ENCODE measurements at places on chromosomes 13 and 19.

DNA sequence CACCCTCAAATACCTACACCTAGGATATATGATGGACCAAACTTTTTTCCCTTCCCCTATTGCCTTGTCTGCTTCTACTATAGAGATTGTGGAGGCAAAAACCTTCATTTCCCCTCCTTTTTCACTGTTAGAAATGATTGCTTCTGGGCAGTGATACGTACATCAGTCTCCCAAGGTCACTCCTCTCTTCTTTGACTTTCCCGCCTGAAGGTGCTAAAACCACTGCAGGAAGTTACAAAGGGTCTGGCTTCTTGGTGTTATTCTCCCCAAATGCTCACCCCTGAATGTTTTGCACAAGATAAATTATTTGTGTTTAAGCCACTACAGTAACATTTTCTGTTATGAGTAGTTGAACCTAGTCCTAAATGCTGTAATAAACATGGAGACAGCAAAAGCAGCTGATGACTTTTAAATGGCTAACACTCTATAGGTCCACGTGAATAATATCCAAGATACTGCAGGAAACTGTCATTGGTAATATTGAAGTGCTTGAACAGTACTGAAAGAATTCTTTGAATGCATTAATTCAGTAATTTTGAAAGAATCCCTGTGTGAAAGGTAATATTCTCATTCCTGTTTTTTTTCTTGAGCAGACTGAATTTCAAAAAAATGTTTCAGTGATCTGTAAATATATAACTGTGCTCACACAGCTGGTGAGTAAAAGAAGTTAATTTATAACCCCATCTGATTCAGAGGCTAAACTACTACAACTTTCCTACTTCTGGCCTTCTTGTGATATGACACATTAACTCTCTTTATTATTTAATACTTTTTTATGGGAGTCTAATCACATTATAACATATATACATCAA, 865.1 kb downstream of the EFNB2 start:
- DNase-seq: no peak

GRCh38 chr19:46745030-46745429, 827 bp upstream of the FKRP start:
- no peak for DNase-seq

DNA sequence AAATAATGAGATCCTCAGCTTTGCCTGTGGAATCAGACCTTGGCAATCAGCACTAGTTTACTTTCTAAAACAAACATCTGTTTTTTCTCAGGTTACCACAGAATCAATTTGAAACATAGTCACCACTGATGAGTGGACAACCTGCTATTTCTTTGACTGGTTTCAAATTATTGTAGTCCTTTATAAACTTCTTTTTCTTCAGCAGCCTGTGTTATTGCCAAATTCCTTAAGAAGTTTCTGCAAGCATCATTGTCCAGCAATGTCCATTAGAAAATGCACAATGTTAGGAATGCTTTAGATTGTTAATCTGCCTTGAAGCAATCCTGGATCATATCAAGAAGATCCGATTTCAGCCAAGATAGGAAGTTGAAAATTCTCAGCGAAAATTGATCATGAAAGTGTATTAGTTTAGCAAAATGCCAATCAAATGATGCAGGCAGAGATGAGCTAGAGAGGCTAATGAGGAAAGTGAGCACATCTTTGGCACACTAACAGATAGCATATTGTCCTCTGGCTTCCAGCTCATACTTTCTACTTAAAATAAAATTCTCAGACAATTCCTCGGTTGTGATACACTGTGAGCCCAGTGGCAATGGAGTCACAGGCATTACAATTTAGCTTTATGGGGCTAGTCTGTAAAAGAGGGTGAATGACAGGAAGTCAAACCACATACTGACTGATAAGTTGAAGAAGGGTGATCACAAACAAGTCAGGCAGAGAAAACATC, 270.6 kb downstream of the SLITRK6 start:
- no peak for DNase-seq

DNA sequence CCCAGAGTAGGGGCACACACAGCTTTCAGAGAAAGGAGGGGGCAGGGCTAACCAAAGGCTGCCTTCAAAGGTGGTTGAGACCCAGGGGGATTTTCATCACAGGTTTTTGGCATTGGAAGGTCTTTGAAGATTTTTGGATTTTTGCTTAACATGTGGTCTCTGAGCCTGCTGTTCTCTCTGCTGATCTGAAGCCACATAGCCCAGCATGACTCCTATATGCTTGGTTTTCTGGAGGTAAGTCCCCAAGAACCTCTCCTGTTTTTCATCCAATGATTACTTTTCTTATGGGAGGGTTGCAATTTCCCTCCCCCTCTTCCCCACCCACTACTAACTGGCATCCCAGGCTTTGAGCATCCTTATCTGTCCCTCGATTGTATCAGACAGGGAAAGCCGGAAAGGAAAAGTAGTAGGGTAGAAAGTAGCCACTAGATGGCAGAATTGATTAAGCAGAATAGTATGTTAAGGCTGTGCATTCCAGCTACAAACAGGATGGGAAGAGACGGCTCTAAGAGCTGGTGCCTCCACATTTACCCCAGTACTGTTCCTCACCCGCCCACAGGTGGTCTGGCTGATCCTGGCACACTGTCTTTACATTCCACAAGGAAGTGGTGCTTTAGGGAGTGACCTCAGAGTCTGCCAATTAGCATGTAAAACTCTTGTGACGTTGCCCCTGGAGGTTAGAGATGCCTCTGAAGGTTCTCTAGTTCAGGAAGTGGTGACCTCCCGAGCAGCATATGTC, 218.9 kb upstream of the EDNRB start:
- no peak for DNase-seq

DNA sequence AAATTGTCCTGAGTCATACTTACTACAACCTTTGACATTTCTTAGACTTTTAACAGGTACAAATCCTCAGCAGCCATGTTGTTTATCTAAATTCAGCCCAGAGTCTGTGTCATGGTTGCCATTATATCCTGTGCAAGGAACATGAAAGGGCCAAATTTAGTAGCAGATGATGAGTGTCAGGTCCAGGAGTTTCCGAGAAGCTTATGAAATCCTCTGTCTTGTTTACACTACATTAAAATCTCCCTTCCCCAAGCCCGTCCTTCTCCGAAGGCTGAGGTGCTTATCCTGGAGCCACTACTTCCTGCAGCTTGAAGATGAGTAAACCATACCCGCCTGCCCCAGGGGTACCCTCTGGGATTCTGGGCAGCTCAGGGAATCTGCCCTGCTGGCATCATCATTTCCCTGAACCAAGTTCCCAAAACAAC, 102.6 kb upstream of the SERP2 start:
- DNase-seq: no peak

DNA sequence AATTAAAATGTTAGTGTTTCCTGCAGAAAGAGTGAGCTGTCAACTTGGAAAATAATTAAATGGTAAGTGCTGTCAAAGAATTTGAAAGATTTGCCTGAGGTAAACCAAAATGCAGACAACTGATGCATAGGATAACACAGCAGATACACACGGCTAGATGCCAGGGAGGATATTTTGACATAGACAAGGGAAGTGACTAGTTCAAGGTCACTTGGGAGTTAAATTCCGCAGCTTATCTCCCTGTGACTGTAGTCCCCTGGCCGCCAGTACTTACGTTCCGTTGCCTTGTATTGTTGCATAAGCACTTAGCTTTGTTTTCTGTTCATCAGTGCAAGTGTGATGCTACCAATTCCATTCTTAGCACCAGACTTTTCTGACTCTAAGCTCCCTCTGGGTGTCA, 247.3 kb upstream of the MAB21L1 start:
- DNase-seq: no peak

GRCh38 chr19:4971424-4971793, 2.5 kb downstream of the KDM4B start:
- no peak for DNase-seq

DNA sequence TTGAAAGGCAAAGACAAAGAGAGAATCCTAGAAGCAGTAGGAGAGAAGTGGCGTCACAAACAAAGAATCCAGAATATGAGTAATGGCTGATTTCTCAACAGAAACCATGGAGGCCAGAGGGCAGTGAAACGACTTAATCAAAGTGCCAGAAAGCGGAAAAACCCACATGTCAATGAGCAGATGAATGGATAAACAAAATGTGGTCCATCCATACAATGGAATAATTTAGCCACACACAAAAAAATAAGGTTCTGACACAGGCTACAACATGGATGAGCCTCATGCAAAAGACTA, 52.2 kb upstream of the RANBP3 start:
- DNase-seq: no peak

DNA sequence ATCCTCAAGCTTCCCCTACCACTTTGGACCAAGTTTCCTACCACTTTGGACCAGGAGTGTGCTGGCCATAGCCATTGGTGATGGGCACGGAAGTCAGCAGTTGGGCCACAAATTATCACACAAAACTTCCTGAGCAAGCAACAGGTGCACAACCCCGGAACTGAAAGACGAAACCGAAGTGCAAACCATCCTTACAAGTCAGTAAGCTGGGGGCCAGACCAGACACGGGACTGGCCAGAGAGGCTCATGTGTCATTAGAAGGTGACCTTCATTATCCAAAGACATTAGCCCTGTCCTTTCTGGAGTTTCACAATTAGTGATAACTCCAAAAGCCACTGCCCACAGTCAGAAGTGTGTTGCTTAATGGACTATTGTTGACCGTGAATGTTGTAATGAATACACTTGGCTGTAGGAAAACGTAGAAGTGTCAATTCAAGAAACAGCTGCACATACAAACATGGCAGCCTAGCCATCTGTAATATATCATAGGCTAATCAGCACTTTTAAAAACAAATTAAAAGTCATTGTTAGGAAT, 244.1 kb upstream of the IRS2 start:
- DNase-seq: no peak

- DNase-seq: no peak
These were observed 109.4 kb downstream of the KCTD15 start for GRCh38 chr19:33905937-33906577.

GRCh38 chr13:50400035-50400726, 384.9 kb downstream of the KCNRG start:
- peak; percentile 42 for DNase-seq

GRCh38 chr13:35164324-35164932, 222.4 kb downstream of the NBEA start:
- DNase-seq: peak; percentile 1

GRCh38 chr13:75724752-75725517, 88.8 kb downstream of the LMO7 start:
- no peak for DNase-seq

- no peak for DNase-seq
These were observed 7.5 kb downstream of the ZNF610 start for GRCh38 chr19:52343548-52343947.

GRCh38 chr19:1470305-1471009, 8.6 kb downstream of the C19orf25 start:
- no peak for DNase-seq

DNA sequence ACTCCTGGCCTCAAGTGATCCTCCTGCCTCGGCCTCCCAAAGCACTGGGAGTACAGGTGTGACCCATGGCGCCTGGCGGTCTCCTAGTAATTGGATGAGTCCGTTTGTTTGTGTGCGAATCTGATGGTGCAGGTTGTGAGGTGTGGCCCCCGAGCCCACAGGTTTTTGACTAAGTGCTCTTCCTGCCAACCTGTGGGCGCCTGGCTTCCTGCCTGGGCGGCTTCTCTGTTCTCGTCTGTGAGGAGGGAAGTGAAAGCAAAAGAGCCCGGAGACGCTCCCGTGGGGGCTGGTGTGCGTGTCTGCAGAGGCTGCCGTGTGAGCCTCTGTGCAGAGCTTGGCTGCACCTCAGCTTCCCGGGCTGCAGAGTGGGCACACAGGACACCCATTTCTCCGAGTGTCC, 10.0 kb downstream of the ARHGAP45 start:
- no peak for DNase-seq

- DNase-seq: no peak
These were observed 1222.2 kb upstream of the SPRY2 start for GRCh38 chr13:81563091-81563490.

GRCh38 chr19:58515259-58515658, 3.5 kb upstream of the SLC27A5 start:
- no peak for DNase-seq

- no peak for DNase-seq
These were observed 14.2 kb downstream of the ZAR1L start for GRCh38 chr13:32300920-32301319.

DNA sequence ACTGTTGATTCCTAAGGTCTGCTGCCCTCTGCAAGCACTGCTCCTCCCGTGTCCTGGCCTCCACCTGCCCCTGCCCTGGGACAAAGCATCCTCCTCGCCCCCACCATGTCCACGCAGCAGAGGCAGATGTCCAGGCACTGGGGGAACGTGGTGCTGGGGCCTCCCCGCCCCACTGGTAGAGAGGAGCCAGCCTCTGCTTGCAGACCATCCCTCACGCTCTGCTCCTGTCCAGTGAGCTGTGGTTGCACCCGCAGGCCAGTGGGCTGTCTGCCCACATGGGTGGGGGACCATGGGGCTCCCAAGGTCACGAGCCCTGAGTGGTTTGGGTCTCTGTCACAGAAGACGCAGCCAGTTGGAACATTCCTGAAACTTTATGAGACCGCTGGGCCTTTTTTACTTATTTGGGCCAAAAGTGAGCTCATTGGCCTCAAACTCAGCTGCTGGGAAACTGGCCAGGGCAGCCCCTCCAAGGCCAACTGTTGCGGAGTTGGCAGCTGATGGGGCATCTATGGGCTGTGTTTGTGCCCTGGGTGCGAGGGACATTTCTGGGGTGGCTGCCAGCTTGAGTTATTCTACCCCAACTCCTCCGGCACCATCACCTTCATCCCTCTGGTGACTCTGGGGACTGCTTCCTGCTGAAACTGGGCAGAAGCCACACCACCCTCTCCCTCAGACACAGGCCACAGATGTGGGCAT, 64.8 kb upstream of the F7 start:
- DNase-seq: no peak

- DNase-seq: no peak
These were observed 56.1 kb downstream of the PDS5B start for GRCh38 chr13:32642316-32642715.

DNA sequence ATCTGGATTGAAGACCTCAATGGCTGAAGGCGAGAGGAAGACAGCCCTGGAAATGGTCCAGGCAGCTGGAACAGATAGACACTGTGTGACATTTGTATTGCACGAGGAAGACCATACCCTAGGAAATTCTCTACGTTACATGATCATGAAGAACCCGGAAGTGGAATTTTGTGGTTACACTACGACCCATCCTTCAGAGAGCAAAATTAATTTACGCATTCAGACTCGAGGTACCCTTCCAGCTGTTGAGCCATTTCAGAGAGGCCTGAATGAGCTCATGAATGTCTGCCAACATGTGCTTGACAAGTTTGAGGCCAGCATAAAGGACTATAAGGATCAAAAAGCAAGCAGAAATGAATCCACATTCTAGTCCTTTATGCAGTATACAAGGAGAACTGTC, 1.2 kb downstream of the POLR1D start:
- DNase-seq: no peak

GRCh38 chr19:49863254-49863934, 4.0 kb downstream of the PNKP start:
- DNase-seq: no peak

GRCh38 chr13:79803989-79804388, 323.0 kb downstream of the NDFIP2 start:
- no peak for DNase-seq

- no peak for DNase-seq
These were observed 12.2 kb downstream of the ABCC4 start for GRCh38 chr13:95289020-95289444.
